ENCODE measurements at places on chromosomes 11 and 22.

GRCh38 chr22:46508491-46508999 lies 28.9 kb downstream of the CELSR1 start:
- DNase-seq = no peak

DNA sequence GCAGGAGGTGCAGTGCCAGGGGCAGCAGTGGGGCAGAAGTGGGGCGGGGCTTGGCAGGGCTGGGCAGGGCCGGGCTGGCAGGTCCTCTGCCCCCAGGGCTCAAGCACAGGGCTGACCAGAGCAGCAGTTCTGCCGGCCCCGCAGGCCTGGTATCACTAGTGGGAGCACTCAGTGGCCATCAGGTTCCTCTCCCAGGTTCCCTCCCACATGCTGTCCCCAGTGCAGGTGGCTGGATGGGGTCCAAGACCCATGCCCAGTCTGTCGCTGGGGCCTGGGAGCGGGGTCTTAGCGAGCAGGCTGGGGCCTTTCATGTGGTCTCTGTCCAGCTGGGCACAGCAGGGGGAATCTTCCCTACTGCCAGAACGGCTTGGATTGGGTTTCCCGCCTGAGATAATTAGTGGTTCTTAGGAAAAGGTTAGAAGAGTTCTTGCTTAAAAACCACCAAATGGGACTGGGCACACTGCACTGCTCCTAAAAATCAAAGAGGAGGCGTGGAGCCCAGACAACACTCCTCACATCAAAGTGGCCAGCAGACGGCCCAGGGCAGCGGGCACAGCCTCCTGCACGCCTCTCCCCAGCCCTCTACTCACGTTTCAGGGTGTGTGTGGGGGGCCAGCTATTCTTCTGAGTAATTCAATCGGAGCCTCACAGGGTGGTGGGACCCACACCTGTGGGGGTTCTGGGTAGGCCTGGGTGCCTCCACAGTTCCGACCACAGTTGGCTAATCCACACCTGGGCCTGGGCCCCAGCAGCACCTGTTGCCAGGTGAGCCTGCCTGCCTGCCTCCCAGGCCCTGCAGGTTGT lies 45.6 kb downstream of the TPCN2 start:
- no peak for DNase-seq

DNA sequence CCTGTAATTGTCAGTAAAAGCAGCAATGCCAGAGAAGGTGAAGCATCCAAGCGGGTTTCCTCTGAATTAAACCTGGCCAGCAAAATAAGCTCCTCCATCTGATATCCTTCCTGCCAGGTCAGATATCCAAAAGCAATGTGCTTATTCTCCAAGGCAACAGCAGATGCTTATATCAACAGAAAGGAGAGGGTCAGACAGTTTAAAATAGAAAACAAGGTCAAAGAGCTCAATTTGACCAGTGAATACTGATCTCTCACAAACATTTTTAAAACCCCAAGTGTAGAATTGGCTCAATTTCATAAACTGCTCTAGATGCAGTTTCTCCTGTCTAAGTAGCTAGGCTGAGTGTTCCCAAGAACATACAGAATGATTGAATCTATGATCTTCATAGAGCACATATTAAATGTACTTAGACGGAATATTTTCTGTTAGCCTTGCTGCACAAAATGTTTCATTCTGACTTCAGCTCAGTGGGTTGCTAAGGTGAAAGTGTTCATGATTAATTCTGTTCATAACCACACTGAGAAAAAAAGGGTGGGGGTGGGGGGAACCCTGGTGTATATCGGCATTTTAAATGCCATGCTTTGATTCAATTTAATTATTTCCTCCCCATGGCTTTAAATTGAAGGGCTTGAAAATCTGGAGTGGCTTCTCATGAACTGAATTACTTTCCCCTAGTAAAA lies 174.2 kb upstream of the ARHGAP20 start:
- DNase-seq = no peak

- DNase-seq = no peak
Measured at GRCh38 chr11:737366-737765, 9.9 kb upstream of the TALDO1 start.

DNA sequence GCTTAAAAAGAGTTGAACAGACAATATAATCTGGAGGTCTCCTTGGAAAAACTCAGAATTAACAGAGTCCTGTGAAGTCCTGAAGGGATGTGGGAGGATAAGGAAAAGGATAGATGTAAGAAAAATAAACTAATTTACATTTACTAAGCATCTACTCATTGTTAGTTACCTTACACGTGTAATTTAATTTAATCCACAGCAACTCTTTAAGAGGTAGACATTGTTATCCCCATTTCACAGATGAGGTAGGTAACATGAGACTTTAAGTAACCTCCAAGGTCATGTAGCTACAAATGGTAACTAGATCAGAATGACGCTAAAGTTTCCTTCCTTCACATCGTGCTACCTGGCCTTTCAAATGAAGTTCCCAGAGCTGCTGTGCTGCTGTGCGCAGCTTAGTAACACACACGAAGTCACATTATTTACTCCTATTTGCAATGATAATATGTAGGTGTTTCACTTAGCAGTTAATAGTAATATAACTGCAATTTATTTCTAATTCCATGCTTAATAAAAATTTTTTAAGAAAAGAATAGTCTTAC lies 5.7 kb upstream of the PDE3B start:
- no peak for DNase-seq

DNA sequence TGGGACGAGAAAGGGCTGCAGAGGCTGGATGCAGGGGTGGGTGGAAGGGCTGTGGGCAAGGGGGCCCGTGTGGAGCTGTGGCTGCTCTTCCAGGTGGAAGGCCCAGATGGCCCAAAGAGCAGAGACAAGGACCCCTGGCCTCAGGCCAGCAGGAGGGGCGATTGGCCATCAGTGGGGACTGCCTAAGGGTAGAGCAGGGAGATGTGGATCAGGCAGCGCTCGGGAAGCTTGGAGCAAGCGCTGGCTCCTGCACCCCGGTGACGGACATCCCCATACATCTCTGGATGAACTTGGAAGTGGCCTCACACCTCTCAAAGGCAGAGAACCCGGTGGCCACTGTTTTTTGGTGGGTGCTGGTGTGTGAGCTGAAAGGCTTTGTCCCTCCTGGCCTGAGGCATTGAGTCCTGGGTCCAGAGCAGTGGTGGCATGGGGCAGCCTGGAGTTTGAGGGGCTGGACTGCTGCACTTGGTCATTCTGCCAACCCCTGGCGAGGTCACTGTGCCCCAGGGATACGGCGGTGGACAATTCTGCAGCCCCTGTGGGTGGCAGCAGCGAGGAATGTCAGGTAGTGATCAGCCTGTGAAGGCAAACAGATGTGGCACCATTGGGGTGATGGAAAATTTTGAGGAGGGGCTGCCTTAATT lies 5.9 kb downstream of the FRMD8 start:
- DNase-seq = no peak

DNA sequence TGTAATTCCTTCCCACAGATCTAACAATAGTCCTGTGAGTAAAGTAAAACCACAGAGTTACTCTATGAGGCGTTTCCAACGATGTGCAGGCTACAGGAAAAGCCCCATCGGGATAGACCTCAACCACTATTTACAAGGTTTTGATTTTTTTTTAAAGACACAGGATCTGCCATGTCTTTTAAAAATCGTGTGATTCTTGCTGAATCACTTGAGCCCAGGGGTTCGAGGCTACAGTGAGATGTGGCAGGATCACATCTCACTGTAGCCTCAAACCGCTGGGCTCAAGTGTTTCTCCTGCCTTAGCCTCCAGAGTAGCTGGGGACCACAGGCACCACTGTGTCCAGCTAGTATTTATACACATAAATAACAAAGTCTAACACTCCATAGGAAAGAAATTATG lies 7.8 kb downstream of the TAF1D start:
- no peak for DNase-seq

DNA sequence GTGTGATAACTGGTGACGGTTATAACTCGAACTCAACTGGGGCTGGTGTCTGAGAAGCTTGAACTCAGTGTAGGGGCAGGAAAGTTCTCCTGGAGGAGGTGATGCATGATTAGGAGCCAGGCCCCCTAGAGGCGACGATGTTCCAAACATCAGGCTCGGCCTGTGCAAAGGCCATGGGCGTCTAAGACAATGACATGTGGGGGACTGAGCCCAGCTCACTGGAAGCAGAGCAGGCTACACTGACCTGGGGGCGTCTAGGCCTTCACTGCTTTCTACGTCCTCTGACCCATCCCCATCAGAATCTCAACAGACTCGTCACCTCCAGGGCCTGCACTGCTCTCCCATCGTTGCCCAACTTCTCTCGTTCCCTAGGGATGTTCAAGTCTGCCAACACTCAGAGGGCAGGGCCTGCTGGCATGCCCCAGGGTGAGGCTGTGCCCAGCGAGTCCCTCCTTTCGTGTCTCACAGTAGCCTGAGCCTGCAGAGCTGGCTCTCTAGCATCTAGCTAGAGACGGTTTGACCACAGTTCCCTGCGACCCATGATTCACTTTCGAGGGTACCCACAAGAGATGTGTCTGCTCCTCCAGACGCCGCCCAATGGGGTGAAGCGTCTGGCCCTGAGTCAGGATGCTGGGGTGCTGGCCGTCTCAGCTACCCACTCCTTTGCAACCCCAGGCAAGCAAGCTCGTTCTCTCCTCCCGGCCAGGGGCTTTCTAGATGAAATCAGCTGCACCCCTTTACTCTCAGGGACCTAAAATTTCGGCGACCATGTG lies 1.1 kb upstream of the ATG16L2 start:
- peak; percentile 89 for DNase-seq

- DNase-seq = peak; percentile 79
Measured at GRCh38 chr11:15897211-15897960, 459.0 kb downstream of the SOX6 start.

DNA sequence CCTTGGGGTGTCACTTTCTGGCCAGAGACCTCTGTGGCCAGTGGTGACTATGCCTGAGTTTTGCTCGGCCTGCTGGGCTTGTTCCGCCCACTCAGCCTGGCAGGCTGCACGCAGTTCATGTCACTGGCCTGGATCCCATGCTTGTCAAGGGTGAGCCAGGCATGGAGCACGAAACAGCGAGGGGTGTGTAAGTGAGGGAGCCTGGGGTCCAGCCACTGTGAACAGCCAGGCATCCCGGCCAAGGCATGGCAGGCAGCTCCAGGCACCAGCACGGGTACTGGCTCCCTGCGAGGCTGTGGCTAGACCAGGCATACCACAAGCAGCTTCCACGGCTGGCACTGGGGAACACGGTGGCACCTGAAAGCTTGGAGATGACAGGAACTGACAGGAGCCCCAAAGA lies 214.3 kb downstream of the LRRC4C start:
- no peak for DNase-seq

DNA sequence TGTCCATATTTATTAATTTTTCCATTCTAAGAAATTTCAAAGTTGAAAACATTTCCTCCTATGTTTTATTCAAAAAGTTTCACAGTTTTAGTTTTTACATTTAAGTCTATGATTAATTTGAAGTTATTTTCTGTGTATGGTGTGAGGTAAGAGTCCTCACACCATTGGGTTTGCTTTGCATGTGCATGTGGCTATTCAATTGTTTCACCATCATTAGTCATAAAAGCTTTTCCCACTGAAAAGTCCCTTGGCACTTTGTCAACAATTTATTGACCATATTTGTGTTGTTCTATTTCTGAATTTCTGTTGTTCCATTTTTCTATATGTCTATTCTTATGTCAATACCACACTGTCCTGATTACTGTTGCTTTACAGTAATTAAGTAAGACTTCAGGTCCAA lies 186.5 kb downstream of the KIF18A start:
- peak; percentile 16 for DNase-seq

- peak; percentile 63 for DNase-seq
Measured at GRCh38 chr11:32892355-32893092, at the start of gene QSER1. Gene QSER1, plus strand, starts transcription at chr11:32892811. Its CDS starts 315 bp downstream, at chr11:32893126.

GRCh38 chr22:48845356-48845936 lies 982.2 kb downstream of the BRD1 start:
- DNase-seq = no peak

- no peak for DNase-seq
Measured at GRCh38 chr11:99199341-99199740, 178.6 kb downstream of the CNTN5 start.

DNA sequence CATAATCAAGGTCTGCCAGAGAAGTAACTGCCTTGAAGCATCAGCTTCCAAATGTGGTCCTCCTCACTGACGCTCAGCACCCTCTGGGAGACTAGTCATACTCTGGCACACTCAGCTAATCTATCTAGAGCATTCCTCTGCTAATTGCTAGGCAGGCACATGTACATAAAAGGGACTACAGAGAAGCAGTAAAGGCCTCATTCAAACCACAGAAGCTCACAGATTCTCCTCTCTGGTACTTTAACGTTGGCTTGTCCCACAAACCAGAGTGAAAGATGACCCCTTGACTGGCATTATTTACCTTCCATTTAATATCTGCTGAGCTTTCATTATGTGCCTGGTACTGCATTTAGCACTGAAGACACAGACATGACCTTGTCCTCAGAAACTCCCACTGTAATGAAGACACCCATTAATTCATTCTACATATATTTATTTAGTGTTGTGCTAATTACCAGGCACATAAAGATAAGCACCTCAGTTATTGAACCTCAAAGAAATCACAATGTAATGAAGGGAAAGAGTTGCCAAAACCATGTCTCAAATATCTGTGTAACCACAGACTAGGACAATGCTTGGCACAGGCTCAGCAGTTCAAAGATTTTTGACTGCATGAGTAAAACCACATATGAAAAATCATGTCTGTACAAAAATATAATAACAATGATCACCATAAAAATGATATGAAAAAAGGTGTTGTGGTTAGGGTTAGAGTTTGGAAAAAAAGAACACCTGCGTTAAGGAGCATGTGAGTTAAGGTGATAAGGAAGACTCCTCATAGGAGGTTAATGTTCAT lies 550.4 kb downstream of the DLG2 start:
- DNase-seq = no peak

DNA sequence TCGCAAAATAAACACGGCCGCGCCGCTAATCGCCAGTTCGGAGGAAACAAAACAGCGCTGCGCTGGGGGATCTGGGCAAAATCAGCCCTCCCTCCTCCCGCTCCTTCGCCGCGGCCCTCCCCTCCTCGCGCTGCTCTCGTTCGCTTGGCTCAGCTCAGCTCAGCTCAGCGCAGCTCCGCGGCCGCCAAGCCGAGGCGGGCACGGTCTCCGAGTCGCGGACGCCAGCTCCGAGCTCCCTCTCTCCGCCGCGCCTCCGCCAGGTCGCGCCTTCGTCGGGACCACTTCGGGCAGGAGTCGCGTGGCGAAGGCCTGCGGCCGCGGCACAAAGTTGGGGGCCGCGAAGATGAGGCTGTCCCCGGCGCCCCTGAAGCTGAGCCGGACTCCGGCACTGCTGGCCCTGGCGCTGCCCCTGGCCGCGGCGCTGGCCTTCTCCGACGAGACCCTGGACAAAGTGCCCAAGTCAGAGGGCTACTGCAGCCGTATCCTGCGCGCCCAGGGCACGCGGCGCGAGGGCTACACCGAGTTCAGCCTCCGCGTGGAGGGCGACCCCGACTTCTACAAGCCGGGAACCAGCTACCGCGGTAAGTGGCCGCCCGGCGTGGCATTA lies at the start of gene SPON1:
TSS of gene SPON1 (plus strand) at position 162 of the 607 bp plus-strand sequence. CDS start at position 344, 182 bp downstream.
- DNase-seq = no peak

- DNase-seq = no peak
Measured at GRCh38 chr11:16909359-16910035, 104.7 kb downstream of the PLEKHA7 start.

GRCh38 chr11:24819006-24819405 lies 322.2 kb downstream of the LUZP2 start:
- DNase-seq = peak; percentile 62

GRCh38 chr22:48722661-48723060 lies 1105.0 kb downstream of the BRD1 start:
- no peak for DNase-seq

Measured in MV-4-11 (cell line).